ENCODE measurements at places on chromosomes 2 and 18.
A peak's percentile ranks its signal among the peaks of the same experiment; 100 is the strongest.

DNA sequence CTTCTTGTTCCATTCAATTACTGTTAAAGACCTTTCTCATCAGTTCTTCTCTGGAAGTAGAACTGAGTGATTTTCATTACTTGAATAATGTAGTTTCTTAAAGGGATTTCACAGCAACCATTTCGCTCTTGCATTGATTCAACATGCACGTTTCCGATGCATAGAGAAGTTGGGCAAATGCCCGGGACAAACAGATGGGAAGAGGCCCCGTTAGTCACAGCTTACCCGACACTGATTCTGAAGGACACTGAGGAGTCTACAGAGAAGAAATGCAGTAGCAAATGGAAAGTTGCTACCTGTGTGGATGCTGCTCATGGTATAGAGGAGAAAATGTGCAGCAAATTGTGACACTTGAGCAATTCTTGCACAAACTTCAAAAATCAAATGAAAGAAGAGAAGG, 32.3 kb upstream of the GCG start:
- no peak for DNase-seq

- DNase-seq: peak; percentile 0
These were observed 228.1 kb upstream of the PXDN start for GRCh38 chr2:1972422-1972821.

- no peak for DNase-seq
These were observed 193.7 kb upstream of the ID2 start for GRCh38 chr2:8488001-8488738.

DNA sequence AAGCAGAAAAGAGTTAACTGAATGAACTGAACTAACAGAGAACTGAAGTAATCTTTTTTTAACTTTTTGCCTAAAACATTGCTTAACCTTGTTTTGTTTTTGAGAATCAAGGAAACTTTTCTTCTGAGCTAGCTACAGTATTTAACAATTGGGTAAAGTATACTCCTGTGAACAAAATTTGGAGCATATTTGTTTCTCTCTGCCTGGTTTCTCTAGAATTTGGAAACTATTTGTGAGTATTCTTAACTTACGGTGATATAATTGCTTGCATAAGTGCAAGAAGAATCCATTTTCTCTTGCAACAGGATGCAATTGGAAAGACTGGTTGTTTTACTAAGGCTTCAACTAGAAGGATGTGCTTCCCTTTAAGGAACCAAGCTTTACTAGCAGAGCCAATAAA, 65.9 kb upstream of the FAM98A start:
- DNase-seq: no peak

GRCh38 chr2:99660616-99661406, 171.0 kb upstream of the REV1 start:
- no peak for DNase-seq

- DNase-seq: no peak
These were observed 91.4 kb downstream of the TRIB2 start for GRCh38 chr2:12807907-12808810.

DNA sequence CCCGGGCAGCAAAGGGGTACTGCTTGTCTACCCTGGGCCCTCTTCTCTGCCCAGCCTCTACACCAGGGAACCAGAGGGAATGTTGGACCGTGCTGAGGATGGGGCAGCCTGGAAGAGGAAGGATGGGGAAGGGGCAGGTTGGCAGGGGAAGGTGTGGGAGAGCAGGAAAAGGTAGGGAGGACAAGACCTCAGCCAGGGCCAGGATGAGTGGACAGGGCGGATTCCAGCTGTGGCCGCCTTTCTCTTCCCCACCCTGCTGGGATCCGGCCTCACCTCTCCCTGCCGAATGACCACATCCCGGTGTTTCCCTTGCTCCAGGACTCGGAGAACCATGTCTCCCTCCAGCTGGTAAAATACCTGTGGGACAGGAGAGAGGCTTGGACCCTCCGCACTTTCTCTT, 8.9 kb downstream of the HAAO start:
- DNase-seq: no peak

GRCh38 chr18:79770501-79770815, 27.3 kb upstream of the KCNG2 start:
- DNase-seq: no peak

DNA sequence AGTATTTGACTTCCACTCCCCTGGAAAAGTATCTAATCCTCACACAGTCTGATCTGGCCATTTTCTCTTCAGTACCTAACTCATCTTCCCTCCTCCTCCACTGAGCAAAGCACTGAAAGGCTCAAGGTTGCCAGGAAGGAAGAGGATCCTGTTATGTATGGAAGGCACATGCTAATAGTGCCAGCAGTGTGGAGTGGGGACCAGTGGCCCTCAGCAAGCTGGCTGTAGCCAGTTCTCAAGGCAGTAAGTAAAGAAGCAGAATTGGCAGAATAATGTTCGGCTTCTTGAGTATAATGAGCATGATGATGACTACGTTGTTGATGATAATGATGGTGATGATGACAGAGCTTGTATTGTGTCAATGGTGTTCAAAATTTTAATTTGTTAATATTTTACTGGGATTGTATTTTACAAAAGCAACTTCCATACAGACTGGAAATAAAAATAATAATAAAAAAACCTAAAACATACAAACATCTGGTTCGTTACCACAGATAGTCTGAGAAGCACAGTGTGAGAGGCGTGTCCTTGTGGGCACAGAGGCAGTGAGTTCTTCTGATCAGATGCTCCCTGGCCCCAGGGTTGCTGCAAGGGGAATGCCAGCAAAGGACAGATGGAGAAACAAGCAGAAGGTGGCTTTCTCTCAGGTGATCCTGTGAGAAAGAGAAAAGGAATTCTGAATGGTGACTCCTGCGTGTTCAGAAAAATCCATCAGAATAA, 528.8 kb downstream of the CMPK2 start:
- no peak for DNase-seq

GRCh38 chr18:27564066-27564465, 379.0 kb upstream of the CHST9 start:
- no peak for DNase-seq

GRCh38 chr2:215833531-215834162, 179.7 kb downstream of the MREG start:
- peak; percentile 46 for DNase-seq

- DNase-seq: peak; percentile 94
These were observed 41.7 kb upstream of the RND3 start for GRCh38 chr2:150528861-150529801.

DNA sequence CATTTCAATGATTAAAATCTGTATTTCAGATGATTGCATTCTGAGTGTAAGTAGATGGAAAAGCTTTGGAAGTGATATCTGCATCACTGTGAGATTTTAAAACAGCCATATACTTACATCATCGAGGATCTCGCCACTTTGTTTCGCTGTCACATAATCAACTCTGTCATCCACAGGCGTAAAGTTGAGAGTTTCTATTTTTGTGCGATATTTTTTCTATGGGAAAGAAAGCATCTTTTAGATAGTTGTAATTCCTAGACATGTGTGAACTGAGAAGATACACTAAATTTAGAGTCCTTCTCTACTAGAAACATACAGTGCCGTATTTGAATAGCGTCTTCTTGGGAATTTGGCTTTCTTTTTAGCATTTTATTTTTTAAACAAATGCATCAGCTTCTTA, 158.8 kb downstream of the RIF1 start:
- no peak for DNase-seq

DNA sequence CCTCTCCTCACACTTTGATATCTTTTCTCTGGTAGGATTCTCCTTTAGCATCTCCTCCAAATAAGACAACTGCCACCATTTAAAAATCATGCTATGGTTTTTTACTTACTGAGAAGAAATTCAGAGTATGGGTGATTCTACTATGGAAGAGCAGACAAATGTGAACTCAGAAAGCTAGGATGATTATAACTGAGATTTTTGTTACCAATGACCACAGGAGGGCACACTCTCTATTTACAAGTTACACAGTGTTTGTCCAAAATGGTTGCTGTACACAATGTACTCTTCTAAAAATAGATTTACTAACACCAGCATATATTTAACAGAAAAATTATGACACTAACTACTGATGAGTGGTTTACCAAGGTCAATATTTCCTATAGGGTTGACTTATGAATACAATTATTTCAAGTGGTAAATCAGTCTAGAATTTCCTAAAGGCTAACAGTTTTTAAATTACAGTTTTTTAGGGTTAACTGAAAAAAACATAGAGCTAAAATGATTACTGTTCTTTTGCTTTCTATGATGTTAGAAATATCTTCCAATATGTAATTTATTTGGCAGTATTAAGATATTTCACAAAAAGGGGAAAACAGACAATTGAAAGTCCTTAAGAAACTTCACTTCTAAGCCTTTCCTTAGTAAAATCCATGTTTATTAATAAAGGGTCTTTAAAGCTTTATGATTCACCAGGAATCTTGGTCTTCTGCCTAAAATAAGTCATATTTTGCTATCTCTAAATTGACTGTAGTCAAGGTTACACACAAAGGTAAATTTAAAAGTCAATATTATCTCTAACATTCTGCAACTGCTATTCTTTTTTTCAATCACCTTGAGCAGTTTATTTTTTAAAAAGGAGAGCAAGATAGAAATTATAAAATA, 57.2 kb downstream of the MAP4K3 start:
- peak; percentile 75 for DNase-seq

- no peak for DNase-seq
These were observed 21.9 kb downstream of the THAP4 start for GRCh38 chr2:241615041-241615440.
